ENCODE measurements at places on chromosomes 4 and X.

DNA sequence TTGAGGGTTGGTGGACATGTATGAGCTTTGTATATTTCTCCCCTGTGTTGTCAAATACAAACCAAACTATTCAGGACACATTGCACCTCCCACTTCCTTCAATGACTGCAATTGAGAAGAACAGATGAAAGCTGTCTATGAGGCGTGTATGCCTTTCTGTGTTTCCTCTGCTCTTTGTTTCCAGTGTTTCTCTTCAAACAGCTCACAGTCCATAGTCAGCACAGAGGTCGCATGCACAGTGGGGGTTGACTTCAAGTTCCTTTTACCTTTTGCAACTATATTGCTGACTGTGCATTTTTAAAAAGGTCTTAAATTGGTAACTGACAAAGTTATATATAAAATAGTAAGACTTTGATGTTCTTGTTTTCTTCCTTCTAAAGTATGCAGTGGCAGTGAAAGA lies 957.8 kb downstream of the C4orf33 start:
- no peak for DNase-seq

GRCh38 chr4:14906805-14907204 lies 95.5 kb upstream of the CPEB2 start:
- DNase-seq = no peak

DNA sequence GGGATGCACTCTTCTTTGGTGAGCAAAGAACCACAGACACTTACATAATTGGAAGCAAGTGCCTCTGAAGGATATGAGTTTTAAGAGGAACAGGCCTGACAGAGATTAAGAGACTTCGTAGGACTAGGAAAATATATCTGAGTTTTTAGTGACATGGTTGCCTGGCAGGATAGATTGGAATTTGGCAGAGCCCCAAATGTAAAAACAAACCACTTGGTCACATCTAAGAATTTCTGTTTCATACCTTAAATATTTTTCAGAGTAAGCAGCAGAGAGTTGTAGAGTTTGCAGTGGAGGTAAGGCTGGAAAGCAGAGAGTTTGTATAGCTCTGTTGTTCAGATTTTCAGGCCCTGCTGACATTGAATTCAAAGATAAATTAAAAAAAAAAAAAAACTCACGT lies 150.1 kb upstream of the MAGEB2 start:
- no peak for DNase-seq

DNA sequence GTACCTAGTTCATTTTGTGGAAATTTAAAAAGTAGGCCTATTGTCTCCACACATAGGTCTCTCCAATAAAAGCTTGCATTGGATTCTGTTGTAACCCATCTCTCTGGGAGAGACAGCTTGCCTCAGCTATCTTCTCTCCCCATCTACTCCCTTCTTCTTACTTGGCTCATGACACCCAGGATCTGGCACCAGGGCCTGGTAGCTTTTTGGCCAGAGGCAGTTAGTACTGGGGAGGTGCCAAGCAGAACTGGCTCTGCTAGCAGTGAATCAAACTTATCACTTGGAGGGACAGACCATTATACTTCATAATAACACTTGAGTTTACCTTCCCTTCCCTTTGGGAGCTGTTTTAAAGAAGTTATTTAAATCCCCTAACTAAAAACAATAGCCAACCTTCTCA lies 31.8 kb downstream of the PLAC1 start:
- no peak for DNase-seq

- no peak for DNase-seq
Observed at GRCh38 chr4:142933207-142933606, 87.1 kb upstream of the INPP4B start.

- no peak for DNase-seq
Observed at GRCh38 chr4:180766944-180767729, 1476.1 kb upstream of the TENM3 start.

GRCh38 chrX:76148041-76148665 lies 24.7 kb upstream of the PBDC1 start:
- peak; percentile 22 for DNase-seq

GRCh38 chr4:76689145-76689817 lies 208.7 kb downstream of the SOWAHB start:
- no peak for DNase-seq
